ENCODE measurements at places on chromosomes 16 and 17.
A peak's percentile ranks its signal among the peaks of the same experiment; 100 is the strongest.

GRCh38 chr17:58383892-58384462 is 32.0 kb upstream of the SUPT4H1 start:
- DNase-seq = no peak

- DNase-seq = peak; percentile 40
Observed at GRCh38 chr16:11915114-11915643, 577 bp downstream of the GSPT1 start.

GRCh38 chr17:2157675-2158395 is 102.9 kb downstream of the HIC1 start:
- no peak for DNase-seq

DNA sequence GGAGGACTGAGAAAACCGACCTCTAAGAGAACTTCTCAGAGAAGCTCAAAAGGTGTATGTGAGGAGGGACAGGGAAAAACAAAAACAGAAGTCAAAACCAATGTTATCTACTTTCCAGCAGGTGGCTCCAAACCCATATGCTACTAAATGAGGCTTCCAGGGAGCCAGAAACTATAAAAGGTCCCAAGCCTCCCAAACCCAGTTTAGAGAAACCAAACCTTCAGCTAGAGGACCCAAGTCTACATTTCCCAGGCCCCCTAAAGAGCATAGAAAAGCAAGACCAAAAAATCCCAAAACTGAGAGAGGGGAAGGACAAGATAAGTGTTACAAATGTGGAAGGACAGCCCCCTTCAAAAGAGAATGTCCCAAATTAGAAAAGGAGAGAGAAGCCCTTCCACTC is 3.7 kb downstream of the HPR start:
- peak; percentile 28 for DNase-seq

GRCh38 chr17:66636111-66636510 is 198.8 kb upstream of the CACNG5 start:
- DNase-seq = no peak

GRCh38 chr17:81833921-81834830 is 674 bp downstream of the PPP1R27 start:
- DNase-seq = no peak

GRCh38 chr16:82867485-82867884 is 240.7 kb downstream of the CDH13 start:
- DNase-seq = no peak

DNA sequence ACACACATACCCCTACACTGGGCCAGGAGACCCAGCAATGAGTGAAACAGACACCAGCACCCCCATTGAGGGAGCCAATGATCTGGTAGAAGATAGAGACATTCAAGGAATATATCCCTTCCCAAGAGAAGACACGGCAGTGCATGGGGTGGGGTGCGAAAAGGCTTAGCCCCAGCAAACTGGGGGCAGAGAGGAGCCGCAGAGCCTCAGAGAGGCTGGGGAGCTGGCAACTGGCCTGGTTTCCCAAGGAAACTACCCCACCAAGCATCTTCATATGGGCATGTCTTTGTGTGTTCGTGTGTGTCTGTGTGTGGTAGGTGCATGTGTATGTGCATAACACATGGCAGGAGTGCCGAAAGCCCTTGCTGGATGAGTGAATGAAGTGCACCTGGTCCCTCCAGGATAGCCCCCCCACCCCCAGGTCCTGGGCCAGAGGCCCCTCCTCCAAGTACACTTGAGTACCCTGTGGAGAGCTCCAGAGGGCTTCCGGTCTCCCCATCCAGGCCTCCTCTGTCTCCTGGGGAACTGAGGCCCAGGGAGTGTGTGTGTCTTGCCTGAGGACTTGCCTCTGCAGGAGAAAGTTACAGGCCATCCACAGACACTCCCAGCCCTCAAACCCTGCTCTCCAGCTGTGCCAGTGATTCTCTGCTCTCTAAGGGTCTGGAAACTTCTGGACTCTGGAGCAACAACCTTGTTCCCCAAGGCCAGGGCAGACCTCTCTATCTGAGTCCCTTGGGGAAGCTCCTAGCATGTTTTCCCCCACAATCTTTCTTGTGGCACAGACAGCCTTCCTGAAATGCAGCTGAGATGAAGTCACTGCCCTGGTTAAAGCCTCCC is 15.9 kb downstream of the TBX2 start:
- DNase-seq = no peak

DNA sequence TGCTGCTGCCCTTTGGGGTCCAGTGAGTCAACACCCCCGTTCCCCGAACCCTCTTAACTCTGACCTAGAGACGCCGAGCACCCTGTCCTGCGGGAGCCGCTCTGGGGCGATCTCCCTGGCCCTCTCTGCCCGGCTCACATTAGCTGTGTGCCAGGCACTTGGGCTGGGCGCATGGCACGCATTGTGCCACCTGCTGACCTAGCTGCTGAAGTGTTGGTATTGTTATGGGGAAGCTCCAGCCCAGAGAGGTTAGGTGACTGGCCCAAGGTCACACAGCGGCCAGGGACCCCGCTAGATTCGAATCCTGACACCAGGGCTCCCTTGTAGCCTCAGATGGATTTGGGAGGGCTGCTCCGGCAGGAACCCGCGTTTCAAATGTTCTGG is 1.1 kb downstream of the HSD17B1 start:
- no peak for DNase-seq

GRCh38 chr16:11136600-11136999 is 119.4 kb downstream of the SOCS1 start:
- no peak for DNase-seq

DNA sequence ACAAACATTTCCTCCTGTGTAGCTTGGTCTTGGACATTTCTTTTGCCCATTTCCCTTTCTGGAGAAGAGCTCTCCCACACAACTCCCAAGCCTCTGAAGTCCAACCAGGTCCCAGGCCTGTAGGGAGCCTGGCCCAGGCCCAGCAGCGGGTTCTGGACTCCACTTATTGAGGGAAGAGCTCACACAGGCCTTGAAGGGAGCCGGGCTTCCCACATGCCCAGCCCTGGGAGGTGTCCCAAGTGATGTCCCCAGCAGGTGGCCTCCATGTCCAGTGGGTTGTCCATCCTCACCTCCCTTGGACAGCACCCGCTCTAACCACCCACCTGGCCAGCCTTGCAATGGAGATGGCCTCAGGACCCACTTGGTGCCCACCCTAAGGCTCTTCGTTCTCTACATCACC is 5.9 kb upstream of the EPX start:
- no peak for DNase-seq

GRCh38 chr17:41391535-41391934 is 5.9 kb downstream of the KRT31 start:
- DNase-seq = no peak

DNA sequence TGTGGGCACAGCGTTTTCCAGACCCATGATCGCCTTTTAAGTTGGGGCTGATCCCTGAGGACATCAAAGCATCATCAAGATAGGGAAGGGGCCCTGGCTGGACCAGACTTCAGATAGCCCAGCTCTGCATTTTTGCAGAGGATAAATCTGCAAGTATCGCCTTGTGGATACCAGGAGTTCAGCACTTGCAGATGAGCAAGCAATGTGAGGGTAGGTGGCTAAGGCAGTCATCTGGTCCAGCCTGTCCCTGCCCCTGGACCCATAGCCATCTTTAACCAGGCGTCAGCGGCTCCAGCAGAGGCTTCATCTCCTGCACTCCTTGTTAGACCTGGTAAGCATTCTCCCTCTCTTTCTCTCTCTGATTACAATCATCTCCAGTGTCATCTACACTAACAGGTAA is 9.0 kb upstream of the MRPS23 start:
- DNase-seq = no peak

DNA sequence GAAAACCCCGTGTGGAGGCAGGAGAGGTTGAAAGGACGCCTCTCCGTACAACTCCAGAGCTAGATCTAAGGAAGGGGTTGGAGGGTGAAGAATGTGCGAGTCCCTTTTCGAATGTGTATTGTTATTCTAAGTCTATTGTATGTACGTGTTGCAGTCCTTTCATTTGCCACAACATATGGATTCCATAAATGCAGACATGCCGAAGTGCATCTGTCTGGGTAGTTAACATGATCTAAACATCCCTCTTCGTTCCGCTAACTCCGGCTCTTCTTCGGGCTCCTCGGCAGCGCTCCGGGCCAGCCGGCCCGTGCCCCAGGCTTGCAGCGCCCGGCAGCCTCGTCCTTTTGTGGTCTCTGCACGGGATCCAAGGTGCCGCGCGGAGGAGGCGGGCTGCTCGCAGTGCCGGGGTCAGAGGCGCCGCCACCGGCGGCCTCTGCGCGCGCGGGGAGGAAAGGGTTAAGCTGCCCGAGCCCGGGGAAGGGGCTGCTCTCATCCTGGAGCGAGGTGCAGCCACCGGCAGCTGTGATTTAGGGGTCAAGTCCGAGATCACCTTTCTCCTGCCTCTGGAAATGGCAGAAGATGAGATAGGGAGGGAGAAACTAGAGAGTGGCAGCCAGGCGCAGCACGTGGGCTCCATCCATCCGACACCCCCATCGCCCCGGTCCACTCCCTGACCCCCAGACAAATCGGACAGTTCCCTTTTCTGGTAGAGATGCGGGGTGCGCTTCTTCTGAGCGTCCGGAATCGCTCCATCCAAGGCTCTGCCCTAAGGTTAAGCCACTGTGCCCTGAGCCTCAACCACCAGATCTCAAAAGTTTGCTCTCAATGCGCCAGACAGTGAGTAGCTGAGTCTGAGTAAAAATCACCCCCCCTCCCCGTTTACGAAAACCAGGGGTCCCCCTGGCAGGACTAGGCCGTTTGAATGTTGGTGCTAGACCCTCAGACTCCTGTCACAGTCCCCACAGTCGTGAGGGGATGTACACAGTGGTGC is 15.1 kb upstream of the ZFHX3 start:
- no peak for DNase-seq

- no peak for DNase-seq
Observed at GRCh38 chr16:65222049-65222448, 100.2 kb upstream of the CDH11 start.

DNA sequence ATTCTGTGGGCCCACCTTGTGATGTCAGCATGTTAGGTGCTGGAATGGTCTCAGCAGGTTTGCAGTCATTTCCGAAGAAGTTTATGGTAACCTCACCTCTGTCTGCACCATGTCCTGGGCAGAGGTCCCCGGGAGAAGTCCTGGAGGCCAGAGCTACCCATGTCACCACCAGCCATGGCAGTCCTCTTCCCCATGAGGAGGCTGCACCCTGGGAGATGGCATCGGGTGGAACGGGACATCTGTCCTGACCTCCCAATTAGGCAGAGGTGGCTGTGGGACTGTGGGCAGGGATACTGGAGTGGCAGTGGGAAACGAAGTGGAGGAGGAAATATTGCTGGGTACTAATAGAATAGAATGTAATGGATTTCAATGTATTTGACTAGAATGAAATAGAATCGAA is 511.8 kb upstream of the WSB1 start:
- DNase-seq = no peak

- no peak for DNase-seq
Observed at GRCh38 chr16:50778284-50779163, 36.6 kb downstream of the CYLD start.

GRCh38 chr17:40862985-40863733 is 3.9 kb downstream of the KRT12 start:
- no peak for DNase-seq

- no peak for DNase-seq
Observed at GRCh38 chr17:37735165-37735564, 9.7 kb downstream of the HNF1B start.

DNA sequence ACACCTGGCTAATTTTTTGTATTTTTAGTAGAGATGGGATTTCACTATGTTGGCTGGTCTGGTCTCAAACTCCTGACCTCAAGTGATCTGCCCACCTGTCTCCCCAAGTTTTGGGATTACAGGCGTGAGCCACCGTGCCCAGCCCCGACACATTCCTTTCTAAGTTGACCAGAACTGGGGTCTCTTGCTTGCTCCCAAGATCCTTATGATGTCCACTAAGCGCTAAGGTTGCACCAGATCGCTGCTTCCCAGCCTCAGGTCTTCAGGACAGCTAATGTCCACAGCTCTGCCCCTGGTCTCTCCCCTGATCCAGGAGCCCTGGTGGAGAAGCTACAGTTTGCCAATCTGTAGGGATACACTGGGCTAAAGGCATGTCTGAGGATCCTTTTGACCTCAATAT is 29.5 kb downstream of the NSMCE1 start:
- no peak for DNase-seq

DNA sequence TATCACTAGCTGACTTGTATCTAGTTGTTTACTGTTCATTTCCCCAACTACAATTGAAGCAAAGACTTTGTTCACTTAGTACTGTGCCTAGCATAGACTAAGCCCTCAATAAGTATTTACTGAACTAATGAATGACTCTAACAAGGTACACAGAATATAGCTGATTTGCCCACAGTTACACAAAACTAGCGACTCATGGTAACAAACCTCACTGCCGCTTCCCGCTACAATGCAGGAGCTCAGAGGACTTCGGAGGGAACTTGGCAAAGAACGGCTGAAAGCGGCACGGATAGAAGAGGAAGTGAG is 524 bp downstream of the EFTUD2 start:
- peak; percentile 54 for DNase-seq

DNA sequence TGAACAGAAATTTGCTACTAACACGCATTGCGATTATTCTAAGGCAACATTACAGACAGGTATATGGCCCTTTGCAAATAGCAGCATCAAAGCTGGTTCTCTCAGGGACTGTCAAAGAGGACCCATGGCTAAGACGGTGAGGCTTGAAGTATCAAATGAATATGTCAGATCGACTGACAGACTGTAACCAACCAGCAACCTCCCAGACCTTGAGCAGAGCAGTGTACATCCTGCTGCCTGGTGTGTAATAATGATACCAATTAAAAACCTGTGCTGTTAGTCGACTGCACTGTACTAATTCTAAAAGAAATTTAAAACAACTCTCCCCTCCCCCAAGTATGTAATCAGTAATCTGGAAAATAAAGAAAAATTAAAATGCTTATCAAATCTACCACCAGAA is 35.9 kb upstream of the GHDC start:
- DNase-seq = no peak

- no peak for DNase-seq
Observed at GRCh38 chr16:8722025-8722348, 47.6 kb downstream of the ABAT start.

- DNase-seq = peak; percentile 70
Observed at GRCh38 chr17:49851387-49852291, 3.8 kb upstream of the TAC4 start.

GRCh38 chr17:48577330-48577945 is 712 bp downstream of the HOXB4 start:
- DNase-seq = no peak

DNA sequence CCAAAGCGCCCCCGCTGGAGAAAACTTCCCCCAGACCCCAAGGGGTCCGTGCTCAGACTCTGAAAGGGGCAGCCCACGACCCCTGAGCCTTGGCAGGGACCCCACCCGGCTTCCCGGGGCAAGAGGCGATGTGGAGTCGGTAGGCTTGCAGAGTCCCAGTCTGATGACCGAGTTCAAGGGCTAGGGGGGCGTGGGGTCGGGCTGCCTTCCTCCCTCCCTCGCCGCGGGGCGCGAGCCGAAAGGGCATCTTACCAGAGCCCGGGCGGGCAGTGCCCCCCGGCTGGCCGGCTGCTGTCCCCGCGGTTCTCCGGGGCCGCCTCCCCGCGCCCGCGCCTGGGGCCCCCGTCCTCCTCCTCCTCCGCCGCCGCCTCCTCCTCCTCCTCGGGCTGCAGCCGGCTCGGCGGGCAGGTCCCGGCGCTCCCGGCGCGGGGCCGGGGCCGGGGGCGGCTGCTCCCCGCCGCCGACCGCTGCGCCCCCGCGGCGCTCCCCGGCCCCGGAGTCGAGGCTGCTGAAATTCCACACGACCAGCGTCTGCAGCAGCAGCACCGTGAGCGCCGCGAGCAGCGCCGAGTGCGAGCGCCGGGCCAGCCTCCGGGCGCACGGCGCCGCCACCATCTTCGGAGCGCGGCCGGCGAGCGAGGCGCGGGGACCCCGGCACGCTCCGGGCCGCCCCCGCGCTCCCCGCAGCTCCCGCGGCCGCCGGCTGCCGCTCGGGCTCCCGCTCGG is 415 bp downstream of the XYLT1 start:
- DNase-seq = peak; percentile 15

GRCh38 chr17:82113941-82114340 is 15.9 kb upstream of the FASN start:
- DNase-seq = no peak

GRCh38 chr16:66386629-66387622 is 20.4 kb downstream of the CDH5 start:
- no peak for DNase-seq

Measured in CD4-positive, alpha-beta T cell treated with Interleukin-4 for 1 hour (primary cell).